Activated CD4-positive, alpha-beta T cell treated with anti-CD3 and anti-CD28 coated beads, Interleukin-2, amount 10 ng/mL, durations not matched to agents 7 days and 5 days (primary cell): ENCODE measurements at places on chromosomes 3 and 15.

GRCh38 chr3:78249294-78249693 lies 1209.4 kb downstream of the ROBO2 start:
- DNase-seq, result no peak

GRCh38 chr3:174973465-174973864 lies 114.3 kb downstream of the NAALADL2 start:
- DNase-seq, result no peak

DNA sequence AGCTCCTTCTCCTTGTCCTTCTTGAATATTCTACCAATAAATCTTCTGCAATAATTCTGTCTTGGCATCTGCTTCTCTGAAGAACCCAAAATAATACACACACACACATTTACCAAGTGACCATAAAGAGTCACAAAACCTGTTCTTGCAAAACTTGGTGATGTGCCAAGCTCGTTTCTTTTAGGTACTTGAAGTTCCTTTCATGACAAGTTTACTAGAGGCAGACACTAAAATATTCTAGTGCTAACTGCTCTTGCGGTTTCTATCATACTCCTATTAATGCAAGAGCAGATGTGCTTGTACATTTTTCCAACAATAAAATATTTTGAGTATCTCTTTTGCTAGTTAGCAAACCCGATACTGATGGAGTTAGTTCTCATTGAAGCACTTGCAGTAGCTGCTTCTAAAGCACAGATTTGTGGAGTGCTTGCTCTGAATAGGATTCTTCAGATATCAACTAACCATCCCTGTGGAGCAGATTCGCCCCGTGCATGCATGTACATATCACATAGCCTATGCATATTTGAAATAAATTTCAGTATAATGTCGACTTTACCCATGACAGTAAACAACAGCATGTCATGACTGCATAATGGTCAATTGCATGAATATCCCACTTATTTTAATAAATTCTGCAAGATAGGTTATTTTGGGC lies 23.2 kb downstream of the HHLA2 start:
- no peak for DNase-seq

DNA sequence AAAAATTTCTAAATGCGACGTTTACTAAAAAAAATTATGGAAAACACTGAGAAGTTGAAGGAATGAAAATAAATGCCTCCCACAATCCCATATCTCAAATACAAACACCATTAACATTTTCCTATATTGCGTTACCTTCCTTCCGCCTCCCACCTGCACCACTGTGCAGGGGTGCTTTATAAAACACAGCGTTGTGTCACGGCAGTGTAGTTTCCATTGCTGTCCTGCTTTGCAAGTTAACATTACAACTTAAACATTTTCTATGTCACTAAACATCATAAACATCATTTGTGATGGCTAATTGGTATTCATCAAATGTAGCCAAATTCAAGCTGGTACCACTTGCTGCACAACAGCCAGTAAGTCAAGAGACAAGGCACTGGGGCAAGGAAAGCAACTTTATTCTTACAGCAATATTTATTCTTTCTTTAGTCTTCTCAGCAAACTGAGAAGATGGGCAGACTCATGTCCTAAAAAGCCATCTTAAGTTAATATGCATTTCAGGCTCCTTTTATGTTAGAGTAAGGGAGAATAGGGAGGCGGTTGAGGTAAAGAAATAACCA lies 12.3 kb upstream of the FETUB start:
- no peak for DNase-seq

DNA sequence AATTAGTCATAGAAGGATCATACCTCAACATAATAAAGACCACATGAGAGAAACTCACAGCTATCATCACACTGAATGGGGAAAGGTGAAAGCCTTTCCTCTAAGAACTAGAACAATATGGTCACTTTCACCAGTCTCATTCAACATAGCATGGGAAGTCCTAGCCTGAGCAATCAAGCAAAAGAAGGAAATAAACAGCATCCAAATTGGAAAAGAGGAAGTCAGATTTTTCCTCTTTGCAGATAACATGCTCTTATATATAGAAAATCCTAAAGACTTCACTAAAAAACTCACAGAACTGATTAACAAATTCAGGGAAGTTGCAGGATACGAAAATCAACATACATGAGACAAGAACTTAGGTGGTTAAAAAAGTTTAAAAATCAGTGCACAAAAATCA lies 24.7 kb downstream of the MAP3K13 start:
- DNase-seq, result no peak

GRCh38 chr15:68207176-68207935 lies 2.2 kb upstream of the CALML4 start:
- no peak for DNase-seq

DNA sequence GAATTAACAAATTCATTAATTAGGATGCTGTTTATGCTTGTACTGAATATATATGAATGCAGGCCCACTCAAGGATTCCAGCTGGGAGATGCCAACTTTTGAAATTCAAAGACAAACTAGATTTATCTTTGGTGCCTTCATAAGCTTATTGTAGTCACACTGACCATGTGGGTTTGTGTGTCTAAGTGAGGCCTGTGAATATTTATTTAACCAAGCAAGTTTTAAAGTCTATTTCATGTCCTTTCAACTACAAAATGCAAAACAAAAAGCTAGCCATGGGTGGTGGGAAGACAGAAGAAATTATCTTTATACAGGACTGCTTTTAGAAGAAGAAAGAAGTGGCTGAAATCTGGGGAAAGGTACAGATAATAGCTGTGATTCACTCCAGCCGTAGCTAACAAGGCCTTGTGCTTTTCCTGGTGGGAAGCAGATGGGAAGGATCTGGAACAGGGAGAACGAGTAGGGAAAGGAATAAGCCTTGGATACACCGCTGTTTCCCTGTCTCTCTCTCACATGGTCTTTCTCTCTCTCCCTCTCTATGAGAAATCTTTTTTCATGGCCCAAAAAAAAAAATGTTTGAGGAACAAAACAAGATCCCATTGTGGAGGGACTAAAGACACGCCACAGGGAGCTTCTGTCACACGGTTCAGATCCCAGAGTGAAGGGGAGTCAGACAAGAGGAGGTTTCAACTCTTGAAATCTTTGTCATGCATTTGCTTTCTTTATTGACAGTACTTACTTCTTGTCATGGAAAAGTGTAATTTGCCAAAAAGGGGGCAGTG lies 225.5 kb downstream of the RORA start:
- no peak for DNase-seq

- DNase-seq, result no peak
Observed at GRCh38 chr3:128382221-128382807, 84.4 kb downstream of the DNAJB8 start.

DNA sequence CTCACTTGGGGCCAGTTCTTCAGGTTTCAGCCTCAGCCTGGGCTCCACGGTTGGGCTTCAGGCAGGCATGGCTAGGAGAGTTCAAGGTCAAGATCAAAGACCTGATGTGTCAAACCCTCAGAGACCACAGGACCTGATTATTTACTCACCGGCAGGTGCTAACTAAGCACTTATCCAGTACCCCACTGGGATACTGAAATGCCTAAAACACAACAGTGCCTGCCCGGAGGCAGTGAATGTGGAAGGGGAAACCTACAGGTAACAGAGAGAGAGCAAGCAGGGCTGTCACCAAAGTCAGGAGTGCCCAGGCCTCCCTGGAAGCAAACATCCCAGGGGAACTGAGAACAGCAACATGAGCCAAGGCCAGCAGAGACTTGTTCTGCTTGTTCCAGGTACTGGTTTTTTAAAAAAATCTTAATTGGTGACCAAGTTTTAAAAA lies 6.7 kb downstream of the IDH2 start:
- peak; percentile 23 for DNase-seq

DNA sequence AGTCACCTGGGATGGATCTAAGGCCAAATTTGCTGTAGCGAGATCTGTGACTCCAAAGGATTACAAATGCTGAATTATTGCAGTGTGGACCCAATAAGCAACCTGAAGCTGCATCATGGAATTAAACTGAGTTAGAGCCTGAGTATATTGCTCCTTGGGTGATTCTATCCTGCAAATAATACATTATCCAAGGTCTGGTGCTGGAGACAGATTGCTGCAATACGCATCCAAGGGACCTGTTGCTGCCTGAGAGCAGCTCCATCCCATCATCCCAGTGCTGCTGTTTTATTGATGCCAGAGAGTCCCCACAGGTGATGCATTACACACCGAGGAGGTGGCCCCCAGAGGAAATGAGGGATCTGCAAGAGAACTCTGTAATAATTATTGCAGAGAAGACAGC lies 31.6 kb upstream of the PCSK6 start:
- DNase-seq, result no peak

DNA sequence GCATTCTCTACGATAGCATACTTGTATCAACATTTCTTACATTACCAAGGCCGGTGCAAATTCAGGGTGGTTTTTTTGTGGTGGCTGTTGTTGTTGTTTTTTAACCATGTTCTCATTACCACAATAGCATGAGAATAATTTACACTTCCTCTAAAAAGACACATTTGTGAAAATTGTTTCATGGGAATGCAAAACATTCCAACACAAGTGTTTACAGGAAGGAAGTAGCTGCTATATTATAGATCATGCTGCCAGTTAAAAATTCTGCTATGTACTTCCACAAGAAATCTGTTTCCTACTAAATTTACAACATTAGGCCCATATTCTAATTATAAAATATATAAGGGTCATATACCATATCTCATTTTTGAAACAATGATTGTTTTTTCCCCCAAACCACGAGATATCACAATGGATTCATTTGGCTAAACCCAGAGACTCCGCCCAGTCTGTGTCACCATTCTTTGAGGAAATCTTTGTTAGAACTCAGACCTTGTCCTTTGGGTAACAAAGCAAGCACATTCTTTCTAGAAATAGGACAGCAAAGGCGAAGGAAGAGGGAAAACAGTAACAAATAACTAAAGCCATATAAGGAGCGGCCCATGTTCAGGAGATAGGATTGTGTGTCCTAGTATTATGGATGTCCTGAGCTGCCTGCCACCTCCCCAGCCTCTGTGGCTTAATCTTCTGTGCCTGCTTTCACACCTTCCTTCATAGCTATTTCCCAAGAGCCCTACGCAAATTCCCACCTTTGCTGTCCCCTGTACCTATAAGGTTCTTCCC lies 60.1 kb downstream of the UACA start:
- no peak for DNase-seq

GRCh38 chr3:170436697-170437096 lies 18.0 kb downstream of the CLDN11 start:
- DNase-seq, result no peak

- no peak for DNase-seq
Observed at GRCh38 chr3:71423151-71423906, 160.2 kb downstream of the FOXP1 start.

DNA sequence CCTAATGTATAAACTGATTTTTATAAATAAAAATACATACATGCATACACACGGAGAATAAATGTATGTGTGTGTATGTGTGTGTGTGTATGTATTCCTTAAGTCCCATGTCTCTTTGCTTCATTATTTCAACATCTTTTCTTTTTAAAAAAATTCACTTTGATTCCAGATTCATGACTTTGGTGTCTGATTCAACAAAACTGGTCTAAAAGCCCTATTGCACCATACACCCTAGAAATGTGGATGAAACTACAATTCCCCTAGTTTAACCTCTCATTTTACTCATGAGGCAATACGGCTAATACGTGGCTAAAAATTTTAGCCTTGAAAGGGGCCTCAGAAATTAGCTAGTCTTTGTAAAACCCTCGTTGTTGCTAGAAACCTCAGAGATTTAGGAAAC lies 228.1 kb downstream of the ADAMTS9 start:
- DNase-seq, result no peak

DNA sequence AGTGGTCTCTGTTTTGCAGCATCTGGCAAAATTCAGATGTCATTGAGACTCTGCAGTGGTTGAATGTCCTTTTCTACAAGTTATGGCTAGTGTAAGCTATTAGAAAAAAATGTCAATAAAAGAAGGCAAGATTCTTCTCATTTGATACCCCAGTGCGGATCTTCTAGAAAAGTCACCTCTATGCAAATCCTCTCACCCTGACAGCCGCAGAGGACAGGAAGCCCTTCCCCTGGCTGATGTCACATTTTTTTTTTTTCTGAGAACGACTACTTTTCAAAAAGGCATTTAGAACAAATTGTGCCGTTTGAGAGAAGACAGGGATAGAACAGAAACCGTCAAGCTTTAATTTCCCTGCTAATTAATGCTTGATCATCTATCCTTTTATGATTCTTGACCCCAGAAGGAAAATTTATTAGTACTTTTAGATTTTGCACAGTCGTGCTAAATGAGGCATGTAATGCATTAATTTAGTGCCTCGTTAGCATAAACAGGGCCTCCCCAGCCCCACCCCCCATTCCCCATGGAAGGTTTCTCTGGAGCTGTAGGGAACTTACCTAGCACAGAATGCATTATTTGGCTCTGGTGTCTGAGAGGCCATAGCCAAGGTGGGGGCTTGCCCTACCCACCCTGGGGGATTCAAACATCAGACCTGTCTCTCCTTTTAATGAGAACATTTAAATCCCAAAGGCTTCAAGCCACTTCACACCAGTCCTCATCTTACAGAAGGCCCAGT lies 183.8 kb downstream of the OPA1 start:
- DNase-seq, result peak; percentile 37

- no peak for DNase-seq
Observed at GRCh38 chr15:72538931-72539330, 64.8 kb downstream of the ARIH1 start.

DNA sequence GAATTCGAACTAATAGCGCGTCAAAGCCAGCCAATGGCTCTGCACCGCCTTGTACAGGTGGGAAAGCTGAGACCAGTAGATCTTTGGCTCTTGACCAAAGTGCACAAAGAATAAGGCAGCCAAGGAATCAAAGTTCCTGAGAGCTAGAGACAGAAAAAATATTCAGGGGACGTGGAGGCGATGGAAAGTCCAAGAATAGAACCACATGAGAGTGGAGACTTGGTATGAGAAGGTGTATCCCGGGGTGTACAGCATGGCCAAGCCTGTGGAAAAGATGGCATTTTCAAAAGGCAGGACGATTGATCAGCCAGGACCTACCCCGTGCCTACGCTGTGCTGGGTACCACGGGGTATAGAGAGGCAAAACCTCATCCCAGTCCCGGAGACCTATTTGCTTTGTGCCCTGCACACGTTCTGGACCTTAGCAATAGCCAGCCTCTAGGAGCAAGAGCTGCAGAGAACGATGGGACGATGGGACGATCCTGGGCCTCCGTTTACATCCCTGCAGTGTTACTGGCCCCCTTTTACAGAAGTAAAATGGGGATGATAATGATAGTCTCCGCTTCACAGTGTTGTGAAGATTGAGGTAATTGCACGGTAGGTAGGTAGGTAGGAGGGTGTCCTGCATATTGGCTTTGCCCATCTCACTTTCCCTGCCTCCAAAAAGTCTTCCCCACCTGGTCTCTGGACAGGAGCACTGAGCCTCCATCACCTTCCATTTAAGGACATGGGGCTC lies 583 bp upstream of the RBSN start:
- no peak for DNase-seq

DNA sequence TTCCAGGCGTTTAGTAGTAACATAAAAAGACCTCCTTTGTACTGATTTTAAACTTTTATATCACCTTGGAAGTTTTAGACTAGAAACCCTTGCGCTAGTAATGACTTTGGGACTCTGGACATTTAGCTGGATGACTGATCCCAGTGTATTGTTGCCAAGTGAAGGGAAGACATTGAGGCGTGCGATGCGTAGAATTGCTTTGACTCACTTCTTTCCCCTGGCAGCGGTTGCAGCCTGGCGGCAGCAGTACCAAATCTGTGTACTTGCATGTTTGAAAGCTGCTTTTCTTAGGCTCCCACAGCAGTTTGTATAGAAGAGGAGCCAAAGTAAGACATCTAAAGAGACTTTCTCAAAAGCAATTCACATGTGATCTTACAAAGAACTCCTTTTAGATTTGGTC lies 151.6 kb downstream of the BBX start:
- no peak for DNase-seq
